Adipocyte (in vitro differentiated cells): ENCODE measurements at places on chromosomes 13 and 19.

GRCh38 chr13:94513026-94513425 is 33.5 kb upstream of the DCT start:
- DNase-seq, result no peak

DNA sequence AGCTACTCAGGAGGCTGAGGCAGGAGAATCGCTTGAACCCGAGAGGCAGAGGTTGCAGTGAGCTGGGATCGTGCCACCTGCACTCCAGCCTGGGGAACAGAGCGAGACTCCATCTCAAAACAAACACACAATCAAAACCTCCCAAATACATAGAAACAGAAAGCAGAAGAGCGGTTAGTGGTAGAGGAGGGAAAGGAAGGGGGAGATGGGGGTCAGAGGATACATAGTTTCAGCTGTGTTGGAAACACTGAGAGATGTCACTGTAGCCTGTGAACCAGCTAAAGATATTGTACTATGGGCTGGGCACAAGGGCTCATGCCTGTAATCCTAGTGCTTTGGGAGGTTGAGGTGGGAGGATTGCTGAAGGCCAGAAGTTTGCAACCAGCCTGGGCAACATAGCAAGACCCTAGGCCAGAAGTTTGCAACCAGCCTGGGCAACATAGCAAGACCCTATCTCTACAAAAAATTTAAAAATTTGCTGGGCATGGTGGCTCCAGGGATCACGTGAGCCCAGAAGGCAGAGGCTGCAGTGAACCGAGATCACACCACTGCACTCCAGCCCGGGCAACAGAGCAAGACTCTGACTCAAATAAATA is 49.9 kb downstream of the GNG7 start:
- no peak for DNase-seq

- DNase-seq, result no peak
These were observed 18.7 kb upstream of the EID2 start for GRCh38 chr19:39558624-39559117.

DNA sequence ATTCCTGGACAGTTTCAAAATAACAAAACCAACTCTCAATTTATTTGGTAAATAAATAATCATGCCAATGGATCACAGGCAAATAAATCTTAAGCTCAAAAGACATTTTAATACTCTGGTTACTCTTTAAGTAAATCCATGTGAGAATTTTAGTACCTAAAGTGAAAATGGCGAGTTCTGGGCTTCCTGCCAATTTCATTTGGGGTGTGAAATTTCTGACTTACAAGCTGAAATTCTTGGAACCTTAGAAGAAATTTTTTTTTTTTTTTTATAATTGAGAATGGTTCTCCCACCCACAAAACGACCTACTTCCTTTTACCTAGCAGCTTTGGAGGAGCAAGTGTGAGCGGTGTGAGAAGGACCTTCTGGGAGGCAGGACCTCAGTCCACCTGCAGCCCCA is 354.5 kb upstream of the NBEA start:
- no peak for DNase-seq

GRCh38 chr13:82036602-82037001 is 1695.7 kb upstream of the SPRY2 start:
- DNase-seq, result peak; percentile 5

DNA sequence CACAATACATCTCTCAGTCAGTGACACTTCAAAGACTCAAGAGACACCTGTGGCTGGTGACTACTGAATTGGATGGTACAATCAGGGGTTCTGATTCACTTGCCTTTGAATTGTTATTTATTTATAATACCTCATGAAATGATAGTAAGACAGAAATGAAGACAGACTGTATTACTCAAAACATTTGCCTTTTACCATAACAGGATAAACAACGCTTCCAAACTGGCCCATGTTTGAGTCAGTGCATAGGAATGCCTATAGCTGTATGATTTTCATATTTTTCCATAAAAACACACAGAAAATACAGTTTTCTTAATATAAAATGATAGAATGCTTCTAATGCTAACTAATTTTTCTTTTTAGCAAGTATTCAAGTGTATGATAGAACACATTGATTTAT is 59.5 kb upstream of the FGF14 start:
- DNase-seq, result peak; percentile 12

- no peak for DNase-seq
These were observed 2.4 kb downstream of the MAG start for GRCh38 chr19:35294328-35294727.

DNA sequence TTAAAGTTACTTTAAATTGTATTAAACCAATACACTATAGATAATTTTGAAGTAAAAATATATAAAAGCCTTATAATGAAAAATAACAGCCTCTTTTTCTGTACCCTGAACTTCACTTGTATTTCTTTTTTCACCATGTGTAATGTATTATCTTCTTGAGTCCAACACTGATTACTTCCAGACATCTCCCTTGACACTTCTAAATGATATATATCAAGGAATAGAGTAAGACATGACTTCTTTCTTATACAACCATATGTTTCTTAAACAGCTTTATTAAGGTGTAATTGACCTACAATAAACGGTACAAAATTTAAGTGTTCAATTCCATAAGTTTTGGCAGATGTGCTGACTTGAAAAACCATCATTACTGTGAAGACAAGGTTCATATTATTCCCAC is 531.9 kb downstream of the OLFM4 start:
- no peak for DNase-seq

DNA sequence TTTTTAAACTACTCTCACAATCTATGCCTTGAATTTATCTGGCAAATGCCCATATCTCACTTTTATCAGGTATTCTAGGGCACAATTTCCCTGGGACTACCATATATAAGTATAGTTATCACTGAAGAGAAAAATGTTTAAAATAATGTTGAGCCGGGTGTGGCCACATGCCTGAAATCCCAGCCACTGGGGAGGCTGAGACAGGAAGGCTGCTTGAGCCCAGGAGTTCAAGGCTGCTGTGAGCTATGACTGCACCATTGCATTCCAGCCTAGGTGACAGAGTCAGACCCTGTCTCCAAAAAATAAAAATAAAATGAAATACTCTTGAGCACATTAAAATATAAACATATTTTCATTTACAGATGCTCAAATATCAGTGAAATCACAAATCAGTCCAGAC is 4.1 kb downstream of the KATNAL1 start:
- no peak for DNase-seq

DNA sequence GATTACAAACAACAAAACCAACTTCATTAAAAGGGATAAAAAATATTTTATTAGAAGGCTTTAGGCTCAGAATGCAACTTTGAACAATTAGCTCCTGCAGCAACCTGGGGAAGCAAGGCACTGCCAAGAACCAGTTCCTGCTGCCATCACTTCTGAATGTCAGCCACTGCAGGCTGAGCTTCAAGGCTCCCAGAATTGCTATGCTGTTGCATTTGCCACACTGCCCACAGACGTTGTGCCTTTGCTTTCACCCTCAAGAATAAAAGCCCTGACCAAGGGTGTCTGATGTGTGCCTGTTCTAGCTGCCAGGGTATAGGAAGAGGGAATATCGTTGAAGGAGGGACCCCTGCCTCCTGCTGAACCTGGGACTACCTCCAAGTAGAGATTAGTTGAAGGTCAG is 238.4 kb downstream of the ITGBL1 start:
- DNase-seq, result no peak

- DNase-seq, result no peak
These were observed 37.7 kb upstream of the ABCC4 start for GRCh38 chr13:95338905-95339304.

DNA sequence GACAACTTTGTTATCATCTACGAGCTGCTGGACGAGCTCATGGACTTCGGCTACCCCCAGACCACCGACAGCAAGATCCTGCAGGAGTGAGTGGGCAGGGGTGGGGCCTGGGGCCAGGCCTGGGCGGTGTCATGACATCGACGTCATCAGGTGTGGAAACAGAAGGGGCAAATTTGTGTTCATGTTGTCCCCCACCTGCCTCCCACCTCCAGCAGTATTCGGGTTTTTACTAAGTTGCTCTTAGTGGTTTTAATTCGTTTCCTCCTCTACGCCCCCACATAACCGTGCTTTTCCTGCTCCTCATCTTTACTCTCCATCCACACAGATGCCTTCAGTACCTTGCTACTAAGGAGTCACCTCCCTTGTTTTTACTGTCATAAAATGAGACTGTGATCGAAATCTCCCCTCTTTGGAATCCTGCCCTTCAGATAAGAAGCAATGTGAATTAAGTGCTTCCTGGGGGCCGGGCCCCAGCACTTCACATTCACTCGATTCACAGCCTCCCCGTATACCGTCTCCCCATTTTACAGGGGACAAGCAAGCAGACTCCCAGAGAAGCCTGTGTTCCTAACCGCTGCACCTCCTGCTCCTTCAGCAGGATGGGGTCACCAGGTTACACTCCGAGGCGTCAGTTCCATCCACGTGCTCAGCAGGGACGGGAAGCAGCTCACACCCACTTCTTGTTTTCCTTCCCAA is 10.5 kb downstream of the AP1M1 start:
- no peak for DNase-seq

DNA sequence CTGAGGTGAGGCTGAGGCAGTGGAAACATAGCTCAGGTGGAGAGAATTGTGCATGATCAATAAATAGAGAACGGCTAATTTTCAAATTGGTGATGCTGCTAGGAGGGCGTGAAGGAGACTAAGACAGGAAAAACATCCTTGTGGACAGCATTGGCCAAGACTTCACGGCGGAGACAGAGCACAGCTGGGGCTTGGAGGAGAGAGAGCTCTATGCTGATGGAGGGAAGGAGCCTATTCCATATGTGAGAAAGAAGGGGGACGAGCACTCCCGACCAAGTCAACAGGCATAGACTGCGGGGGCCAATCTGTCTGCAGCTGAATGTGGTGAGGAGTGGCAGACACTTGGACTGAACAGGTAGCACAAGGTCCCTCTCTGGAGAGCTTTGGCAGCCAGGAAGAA is 14.8 kb upstream of the SPATA13 start:
- DNase-seq, result no peak

DNA sequence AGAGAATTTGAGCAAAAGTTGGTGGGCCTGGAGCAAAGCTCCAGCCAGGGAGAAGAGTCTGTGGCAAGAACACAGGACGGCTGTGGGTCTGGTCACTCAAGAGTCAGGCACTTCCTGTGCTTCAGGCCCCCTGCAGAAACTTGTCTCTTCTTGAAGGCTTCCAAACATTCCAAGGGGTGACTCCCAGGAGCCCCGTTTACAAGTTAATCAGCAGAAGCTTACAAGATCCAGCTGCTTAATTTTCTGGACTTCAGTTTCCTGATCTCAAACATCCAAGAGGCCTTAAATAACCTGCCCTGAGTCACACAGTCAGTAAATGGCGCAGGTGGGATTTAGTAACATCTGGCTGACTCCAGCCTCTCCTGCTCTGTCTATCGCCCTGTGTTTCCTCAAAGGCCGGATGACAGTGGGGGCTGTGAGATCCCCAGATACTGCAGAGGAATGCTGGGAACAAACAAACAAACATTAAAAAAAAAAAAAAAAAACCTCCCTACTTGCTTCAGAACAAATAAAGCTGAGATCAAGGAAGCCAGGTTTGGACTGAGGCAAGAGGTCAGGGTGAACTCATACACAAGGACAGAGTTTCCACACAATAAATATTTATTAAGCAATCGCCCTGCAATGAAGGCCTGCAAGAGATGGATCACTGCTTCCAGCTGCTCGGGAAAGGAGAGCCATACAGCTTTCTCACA is 175.4 kb upstream of the RFC3 start:
- peak; percentile 92 for DNase-seq

- peak; percentile 90 for DNase-seq
These were observed 4.9 kb upstream of the ERCC1 start for GRCh38 chr19:45428384-45429231.

DNA sequence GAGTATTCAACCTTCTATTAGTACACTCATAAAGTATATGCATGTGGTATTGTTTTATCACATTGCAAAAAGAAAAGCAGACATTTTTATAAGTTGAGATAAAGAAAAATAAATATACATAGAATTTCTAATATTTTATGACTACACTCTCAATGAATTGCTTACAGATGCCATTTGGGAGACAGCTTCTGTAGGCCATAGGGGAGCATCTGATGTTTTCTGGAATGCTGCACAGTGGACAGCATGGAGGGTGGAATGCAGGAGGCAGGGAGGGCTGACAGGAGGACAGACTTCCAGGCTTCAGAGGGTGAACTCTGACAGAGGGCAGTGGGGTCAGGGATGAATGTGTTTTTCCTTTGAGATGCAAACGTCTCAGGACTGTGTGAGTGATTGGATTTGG is 45.8 kb downstream of the MIPEP start:
- no peak for DNase-seq

GRCh38 chr19:1035998-1036621 is 3.8 kb upstream of the ABCA7 start:
- no peak for DNase-seq

- DNase-seq, result no peak
These were observed 153.5 kb downstream of the DLEU7 start for GRCh38 chr13:50690006-50690405.

GRCh38 chr13:98456413-98456845 is 120.5 kb downstream of the STK24 start:
- no peak for DNase-seq
